AG04449 (cell line): ENCODE measurements at places on chromosomes 2 and 18.

- DNase-seq = no peak
Measured at GRCh38 chr2:181042706-181043105, 62.3 kb downstream of the UBE2E3 start.

DNA sequence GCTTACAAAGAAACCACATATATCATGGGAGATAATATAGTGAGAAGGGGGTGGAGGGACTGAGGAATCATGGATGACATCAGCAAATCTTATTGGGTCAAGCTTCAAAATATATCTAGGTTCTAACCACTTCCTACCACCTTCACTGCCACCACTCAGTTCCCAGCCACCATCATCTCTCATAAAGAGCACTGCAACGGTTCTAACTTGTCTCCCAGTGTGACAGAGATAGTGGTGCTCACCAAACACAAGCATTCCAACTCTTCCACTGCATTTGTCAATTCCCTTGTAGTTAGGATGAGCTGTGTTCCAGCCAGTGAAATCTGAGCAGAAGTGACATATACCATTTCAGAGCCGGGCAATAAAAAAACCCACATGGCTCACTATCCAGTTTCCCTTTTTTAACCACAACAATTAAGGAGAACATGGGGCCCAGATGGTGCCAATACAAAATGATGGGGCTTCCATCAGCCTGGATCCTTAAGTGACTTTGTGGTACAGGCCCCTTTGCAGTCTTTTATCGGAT, 318.1 kb downstream of the NBAS start:
- no peak for DNase-seq

DNA sequence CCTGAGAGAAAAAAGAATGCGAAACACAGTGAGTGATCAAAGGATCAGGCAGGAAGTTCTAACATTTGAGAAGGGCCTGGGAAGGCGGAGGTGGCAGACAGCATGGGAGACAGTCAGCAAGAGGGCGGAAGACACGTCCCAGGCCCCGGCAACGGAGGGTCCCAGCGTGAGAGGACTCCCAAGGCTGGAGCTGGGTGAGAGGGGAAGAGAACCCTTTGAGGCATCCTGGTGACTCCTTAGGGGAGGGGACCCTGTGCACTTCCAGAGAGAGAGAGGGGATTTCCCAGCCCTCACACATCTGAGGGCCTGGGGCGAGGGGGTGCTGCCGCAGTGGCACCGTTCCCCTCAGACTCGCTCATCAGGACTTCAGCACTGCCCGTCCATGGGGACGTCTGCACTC, 133.4 kb downstream of the RTP5 start:
- DNase-seq = no peak

- DNase-seq = no peak
Measured at GRCh38 chr2:62296034-62296831, 100.3 kb downstream of the B3GNT2 start.

GRCh38 chr18:6221602-6222014, 193.1 kb downstream of the L3MBTL4 start:
- DNase-seq = no peak

- no peak for DNase-seq
Measured at GRCh38 chr18:61939046-61939674, 46.4 kb upstream of the RNF152 start.

GRCh38 chr2:239876271-239876947, 148.7 kb downstream of the NDUFA10 start:
- DNase-seq = no peak

GRCh38 chr2:217803653-217803960, 199.2 kb downstream of the TNS1 start:
- DNase-seq = no peak

- DNase-seq = no peak
Measured at GRCh38 chr2:67671464-67672450, 274.6 kb downstream of the ETAA1 start.

GRCh38 chr2:60852282-60852860, 29.0 kb upstream of the REL start:
- DNase-seq = no peak

- DNase-seq = no peak
Measured at GRCh38 chr18:31633392-31634330, 42.0 kb downstream of the TTR start.

DNA sequence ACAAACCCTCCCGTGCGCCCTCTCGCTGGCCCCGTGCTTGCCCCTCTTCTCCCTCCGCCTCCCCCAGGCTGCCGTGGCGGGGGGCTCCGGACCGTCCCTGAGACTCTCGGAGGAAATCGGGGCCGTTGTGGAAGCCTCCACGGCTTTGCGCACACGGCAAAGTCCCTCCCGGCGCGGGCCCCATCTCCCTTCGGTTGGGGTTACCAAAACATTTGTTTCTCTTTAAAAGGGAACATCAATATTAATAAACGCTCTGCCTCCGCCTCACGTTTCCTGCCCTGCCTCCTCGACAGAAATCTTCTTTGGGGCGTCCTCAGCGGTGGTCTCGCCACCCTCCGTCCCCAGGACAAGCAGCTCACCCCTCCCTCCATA, 3.8 kb downstream of the PAX3 start:
- no peak for DNase-seq

DNA sequence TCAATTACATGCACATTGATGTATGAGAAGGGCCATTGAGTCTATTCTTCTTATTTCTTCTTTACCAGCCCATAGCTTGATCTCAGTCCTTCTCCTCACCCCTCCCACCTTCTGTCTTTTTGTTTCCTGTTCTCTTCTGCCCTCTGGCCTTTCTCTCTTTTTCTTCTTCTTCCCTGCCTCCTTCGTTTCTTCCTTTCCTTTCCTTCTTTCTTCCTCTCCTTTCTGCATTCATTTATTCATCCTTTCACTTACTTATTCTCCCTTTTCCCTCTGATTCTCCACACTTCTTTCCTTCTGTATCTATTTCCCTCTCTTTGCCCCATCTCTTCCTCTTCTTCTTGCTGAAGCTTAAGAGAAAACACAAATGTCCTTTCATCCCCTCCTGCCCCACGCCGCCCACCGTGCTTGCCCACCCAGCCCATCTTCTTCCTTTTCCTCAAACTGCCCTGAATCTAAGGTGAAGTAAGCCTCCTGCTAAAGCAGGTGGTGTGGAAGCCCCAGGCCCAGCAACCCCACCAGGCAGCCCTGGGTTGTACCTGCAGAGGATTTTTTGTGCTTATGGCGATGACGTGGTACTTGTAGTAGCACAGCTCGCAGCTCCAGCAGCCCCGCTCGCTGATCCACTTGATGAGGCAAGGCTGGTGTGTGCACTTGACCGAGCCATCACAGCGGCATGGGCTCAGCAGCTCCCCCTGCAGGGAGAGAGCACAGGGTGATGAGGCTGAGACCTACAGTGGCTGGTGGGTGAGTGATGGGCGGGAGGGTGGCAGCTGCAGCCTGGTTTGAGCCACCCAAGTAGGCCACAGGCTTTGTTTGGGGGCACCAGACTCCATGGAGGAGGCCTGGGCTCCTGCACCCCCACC, 89.0 kb downstream of the MARCHF4 start:
- no peak for DNase-seq

GRCh38 chr2:157178874-157179273, 78.6 kb upstream of the GALNT5 start:
- DNase-seq = no peak

GRCh38 chr2:34851804-34852203, 1252.7 kb upstream of the FAM98A start:
- DNase-seq = no peak

DNA sequence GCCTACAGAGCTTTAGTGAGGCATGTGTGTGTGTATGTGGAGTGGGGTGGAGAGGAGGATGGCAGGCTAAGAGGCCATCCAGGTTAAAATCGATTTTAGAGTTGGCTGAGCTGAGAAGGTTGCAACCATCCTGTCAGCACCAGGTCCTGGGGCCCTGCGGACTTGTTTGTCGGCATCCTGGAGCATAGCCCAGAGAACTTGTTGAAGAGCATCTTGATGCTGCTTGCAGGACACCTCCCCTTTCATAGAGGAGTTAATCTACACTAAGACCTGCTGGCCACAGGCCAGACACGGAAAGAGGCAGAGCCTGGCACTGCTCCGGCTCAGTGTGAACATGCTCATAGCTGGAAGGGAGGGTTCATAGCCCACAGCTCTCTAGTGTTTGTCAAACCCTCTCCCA, 72.1 kb upstream of the RGPD5 start:
- no peak for DNase-seq

DNA sequence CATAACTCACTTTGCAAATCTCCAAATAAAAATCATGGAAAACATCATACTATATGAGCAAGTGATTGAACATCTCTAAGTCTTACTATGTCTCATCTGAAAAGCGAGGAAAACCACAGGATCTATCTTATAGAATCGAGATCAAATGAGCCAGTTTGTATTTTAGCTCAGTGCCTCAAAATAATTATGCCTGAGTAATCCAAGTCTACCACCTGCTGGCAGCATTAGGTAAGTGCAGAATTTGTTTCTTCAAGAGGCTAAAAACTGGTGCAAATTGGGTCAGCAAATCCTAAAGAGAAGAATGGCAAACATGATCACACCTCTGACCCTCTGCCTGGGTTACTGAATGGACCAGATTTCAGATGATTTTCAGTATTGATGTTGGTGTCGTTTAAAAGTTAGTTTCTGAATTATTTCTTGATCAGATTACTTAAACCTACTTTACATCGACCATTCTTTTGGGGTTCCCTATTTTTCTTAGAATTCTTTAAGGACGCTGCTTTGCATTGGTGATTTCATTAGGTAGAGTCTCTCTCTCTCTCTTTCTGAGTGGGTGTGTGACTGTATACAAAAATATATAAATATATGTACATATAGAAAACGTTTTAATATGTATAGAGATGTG, 12.7 kb upstream of the FHOD3 start:
- DNase-seq = no peak

- no peak for DNase-seq
Measured at GRCh38 chr2:178397002-178397605, 53.9 kb downstream of the PRKRA start.

GRCh38 chr2:48278590-48278989, 251.4 kb upstream of the STON1 start:
- DNase-seq = no peak

DNA sequence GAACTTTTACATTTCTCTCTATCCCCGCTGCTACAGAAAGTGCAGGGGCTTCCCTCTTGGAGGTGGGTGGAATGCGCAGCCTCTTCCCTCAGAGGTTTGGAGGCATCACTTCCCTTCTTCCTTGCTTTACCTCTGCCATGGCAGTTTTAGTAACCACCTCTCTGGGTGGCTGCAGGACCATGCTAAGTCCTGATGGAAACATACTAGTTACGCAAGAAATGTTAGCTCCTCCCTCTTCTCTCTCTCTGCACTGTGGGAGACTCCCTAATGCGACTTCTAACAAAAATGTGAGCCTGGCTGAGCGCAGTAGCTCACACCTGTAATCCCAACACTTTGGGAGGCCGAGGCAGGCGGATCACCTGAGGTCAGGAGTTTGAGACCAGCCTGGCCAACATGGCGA, 116.8 kb upstream of the RAB6C start:
- no peak for DNase-seq

- no peak for DNase-seq
Measured at GRCh38 chr2:132676999-132677398, 7.0 kb upstream of the LYPD1 start.

DNA sequence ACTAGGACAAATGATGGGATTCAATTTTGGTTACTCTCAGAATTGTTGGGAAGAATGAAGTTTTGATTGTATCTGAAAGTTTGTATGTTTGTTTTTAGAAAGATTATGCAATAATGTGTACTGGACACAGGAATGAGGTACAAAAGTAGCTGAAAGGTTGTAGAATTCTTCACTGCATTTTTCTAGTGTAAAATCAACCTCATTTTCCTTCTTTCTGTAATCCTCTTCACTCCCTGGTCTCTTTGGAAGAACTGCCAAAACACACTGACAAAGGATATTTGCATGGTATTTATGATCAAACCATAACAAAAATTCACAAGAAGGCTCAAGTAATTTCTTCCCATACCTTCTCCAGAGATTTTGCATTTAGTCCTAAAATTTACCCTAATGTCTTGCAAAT, 110.7 kb downstream of the ZEB2 start:
- DNase-seq = no peak

DNA sequence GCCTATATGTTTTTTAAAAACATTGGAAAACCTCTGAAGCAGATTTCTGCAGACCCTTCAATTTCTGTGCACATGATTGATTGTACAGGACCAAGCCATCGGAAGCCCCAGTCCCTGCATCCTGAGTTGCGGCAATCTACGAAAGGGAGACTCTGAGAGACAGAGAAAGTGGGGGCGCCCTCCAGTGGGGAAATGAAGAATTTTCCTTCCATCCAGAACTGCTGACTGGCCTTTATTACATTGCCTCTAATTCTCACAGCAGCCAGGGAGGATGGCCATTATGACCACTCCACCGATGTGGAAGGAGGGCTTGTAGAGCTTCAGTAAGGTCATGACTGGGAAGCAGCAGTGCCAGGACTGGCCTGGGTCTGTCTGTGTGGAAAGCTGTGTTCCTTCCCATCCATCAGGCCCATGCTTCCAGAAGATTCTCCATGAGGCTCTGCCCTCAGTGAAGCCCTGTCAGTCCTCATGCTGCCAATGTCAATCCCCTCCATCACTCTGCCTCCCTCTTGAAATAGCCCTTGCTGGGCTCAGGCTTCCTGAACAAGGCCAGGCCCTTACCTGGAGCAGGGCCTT, 20.0 kb upstream of the RESP18 start:
- DNase-seq = no peak

- peak; percentile 76 for DNase-seq
Measured at GRCh38 chr2:217162533-217162932, 302.7 kb upstream of the TNP1 start.

DNA sequence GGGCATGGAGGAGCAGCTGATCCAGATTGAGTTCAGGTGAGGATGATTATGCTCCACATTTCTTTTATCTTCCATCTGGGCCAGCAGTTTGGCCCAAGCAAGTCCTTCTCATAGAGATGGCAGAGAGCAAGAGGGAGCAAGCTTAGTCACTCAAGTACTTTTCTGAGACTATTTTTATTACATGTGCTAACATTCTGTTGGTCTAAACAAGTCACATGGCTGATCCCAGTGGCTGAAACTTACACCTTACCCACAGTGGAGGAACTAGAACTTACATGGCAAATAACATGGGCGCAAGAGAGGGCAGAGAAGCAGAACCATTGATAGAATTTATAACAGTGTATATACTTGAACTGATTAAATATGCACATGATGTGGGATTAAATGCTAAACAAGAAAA, 105.7 kb downstream of the KYNU start:
- DNase-seq = no peak

- no peak for DNase-seq
Measured at GRCh38 chr18:13061630-13062189, 70.5 kb downstream of the CEP192 start.
